ENCODE measurements at places on chromosomes 12 and 14.

DNA sequence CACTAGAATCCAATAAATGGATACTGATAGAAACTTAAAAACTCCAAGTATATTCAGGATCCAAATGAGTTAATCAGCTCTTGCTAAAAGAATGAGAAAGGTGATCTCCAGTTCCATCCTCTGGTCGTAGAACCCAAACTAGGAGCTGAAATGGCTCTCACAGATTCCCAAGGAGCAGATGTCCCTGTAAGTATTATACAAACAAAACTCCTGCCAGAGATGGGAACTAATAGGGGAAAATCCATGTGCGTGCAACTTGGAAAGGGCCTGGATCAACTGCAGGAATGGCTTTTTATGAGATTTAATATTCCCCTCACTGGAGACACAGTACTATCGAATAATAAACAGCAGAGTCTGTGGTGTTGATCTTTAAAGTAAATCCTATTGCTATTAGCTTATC, 309.2 kb upstream of the TBX3 start:
- DNase-seq: no peak

DNA sequence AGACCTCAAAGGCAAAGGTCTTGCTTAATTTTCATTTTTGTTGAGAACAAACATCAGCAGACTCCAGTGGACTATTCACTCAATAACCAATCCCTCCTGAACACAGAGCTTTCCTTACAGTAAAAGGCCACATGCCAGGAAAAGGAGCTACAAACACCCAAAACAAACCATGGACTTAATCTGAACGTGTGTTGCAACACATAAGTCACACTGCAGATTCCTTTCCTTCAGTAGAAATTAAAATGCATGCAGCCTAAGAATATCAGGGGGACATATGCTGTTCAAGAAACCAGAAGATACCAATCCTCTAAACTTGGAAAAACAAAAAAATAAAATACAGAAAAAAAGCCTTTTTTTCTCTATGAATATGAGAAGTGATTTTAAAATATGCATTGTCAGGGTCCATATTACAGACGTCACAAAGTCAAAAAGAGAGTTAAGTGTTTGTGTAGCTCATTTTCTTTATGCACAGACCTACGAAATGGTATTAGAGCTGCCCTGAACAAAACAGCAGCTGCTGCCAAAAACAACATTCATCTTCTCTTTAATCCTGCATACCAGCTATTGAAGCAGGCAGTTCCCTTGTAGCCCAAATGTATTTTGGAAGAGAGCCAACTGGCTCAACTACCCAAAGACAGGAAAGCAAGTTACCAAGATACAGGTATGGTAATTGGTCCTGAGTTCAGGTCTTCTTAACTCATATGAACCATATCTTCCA, 26.2 kb downstream of the KITLG start:
- peak; percentile 95 for DNase-seq

DNA sequence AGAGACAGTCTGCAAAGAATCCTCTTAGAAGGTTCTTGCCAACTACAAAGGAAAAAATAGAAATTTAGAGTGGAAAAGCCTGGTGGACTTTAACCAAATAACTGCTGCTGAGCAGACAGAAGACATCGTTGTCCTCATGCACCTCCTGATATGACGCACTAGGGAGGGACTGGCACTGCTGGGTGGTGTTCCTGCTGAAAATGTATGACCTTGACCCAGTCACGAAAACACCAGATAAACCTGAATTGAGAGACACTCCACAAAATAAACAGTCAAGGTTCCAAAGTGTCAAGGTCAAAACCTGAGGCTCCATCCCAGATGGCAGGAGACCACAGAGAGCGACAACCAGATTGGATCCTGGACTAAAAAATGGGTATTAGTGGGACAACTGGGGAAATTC, 61.9 kb downstream of the CHGA start:
- no peak for DNase-seq

- no peak for DNase-seq
Observed at GRCh38 chr14:24986206-24986893, 63.6 kb downstream of the STXBP6 start.

GRCh38 chr12:80714055-80714454, 2.7 kb upstream of the MYF5 start:
- DNase-seq: peak; percentile 40

DNA sequence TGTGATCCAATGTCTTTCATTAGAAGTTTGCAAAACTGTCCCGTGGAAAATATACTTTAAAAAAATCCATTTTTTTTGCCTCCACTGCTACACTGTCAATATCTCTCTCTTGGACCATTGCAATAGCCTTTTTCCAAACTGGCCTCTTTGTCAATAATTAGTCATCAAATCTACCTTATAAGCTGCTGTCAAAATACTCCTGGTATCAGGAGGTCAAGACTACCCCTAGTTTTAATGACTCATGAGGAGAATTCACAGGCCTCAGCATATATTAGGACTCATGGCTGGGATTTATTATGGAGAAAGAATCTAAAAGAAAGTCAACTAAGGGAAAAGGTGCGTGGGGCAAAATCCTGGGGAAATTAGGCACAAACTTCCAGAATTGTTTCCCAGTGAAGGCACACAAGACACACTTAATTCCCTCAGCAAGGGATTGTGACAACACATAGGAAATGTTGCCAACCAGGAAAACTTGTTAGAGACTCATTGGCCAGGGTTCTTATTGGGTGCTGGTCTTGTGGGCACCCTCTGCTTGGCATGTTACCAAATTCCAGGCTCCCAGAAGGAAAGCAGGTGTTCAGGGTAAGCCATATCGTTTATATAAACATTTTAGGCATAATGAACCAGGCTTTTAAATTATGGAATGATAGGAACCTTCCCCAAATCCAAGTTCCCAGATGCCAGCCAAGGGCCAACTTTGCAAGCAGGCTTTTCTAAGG, 56.1 kb downstream of the TMEM117 start:
- no peak for DNase-seq

DNA sequence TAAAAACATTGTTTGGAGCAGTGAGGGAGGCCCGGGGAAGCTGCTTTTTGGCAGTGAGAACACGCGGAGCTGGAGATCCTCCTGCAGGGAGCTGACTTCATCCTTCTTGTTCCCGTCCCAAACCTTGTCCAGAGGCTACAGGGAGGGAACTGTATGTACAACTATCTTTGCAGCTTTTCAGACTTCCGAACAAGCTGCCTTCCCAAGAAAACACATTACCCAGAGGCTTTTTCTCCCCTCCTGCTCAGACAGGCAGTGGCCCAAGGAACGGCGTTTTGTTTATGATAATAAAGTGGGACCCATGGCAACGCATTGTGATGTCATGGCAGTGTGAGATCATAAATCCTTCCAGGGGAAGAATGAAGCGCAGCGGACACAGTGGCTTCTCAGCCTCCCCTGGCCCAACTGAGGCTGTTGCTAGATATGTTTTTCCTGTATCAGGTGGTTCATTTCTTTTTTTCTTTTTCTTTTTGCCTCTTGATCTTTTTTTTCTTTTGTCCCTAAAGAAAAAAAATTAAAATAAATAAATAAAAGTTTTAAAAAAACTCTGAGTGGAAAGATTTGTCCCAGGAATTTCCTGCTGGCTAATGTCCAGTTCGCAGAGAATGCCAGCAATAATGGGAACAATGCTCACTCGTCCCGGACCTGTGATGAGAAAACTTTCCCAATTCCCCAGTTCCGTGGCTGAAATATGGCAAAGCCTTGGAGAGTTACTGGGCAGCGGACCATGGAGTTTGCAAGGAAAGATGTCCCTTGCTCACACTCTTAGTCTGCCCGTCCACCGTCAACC, 103.4 kb upstream of the MAP1LC3B2 start:
- DNase-seq: no peak

- DNase-seq: no peak
Observed at GRCh38 chr14:31950764-31951637, 126.1 kb upstream of the ARHGAP5 start.

- no peak for DNase-seq
Observed at GRCh38 chr14:35252451-35252868, 39.7 kb upstream of the PSMA6 start.

DNA sequence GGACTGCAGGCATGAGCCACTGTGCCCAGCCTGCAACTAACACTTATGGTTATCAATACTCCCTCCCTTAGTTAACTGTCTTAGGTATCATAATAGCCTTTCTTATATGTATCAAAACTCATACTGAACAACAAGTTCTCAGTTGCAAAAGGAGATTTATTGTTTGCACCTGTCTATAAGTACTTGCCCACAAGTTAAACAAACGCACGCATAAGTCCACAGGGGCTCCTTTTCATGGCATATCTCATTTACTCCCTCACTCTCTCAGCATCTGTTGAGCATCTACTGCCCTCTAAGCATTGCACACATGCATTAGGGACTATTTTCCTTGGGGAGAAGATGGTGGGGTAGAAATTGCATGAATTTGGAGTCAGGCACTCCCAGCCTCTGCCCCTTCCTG, 46.7 kb upstream of the CORO1C start:
- no peak for DNase-seq

DNA sequence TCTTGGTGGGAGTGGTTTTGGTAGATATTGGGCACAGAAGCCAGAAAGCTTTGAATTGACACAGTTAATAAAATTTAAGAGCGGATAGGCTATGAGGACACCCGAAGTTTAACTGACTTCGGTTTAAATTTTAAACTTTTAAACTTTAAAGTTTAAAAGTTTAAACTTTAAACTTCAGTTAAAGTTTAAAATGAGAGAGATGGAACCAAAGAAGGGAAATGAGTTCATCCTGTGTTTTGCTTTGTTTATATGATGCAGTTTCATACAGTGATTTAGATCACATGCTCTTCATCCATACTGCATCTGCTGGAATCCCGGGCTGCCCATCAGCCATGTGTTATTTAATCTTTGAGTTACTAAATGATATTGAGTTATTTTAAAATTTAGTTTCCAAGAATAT, 27.2 kb upstream of the LRRK2 start:
- DNase-seq: no peak

DNA sequence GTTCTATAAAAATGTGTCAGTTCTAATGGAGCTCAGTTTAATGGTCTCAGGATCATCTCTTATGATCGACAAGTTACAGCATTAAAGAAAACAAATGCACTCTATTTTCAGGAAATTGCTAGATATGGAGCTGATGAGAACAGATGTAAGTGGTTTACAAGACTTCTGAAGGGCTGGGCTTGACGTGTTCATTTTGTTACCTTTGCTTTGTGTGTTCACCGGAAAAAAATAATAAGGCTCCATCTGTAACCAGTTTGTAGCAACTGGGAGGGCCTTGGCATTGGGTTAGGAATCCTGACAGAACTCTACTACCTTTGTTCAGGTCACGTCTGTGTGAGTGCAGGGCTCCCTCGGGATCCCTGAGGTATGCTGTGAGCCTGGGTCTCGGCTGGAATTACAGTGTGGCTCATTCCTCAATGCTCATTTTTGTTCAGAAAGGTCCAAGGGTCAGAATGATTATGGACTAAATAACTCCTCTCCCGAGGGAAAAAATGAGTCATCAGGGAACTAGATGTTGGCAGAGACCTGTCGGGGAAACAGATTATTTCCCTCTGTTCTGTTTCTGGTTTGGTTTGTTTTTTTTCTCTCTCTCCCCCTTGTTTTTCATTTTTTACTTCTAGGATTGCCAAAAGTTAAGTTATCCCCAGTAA, 158.0 kb downstream of the SLC5A8 start:
- no peak for DNase-seq

DNA sequence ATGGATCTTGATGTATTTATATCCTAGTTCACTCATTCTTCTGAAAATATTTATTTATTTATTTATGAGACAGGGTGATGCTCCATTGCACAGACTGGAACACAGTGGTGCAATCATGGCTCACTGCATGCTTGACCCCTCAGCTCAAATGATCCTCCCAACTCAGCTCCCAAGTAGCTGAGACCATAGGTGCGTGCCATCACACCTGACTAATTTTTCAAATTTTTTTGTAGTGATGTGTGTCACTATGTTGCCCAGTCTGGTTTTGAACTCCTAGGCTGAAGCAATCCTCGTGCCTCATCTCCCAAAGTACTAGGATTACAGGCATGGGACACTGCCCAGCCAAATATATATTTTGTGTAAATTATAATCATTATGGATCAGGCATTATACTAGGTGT, 595.6 kb upstream of the ATP2B1 start:
- DNase-seq: no peak

- no peak for DNase-seq
Observed at GRCh38 chr12:26688344-26688904, 144.6 kb downstream of the ITPR2 start.

DNA sequence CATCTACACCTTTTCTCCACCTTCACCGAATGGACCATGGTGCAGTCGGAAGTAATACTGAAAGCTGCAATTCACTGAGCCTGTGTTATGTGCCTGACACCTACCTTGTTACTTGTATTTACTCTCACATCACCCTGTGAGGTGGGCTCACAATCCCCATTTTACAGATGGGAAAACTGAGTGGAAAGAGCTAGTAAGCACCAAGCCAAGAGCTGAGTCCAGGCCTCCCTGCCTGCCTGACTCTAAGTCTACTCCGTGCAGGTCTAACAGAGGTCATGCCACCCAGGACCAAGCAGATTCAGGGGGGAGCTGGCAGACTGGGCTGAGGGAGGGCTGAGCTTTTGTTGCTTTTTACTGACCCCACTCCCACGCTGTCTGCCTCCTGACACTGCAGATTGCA, 29.1 kb upstream of the TC2N start:
- DNase-seq: no peak

GRCh38 chr14:90551733-90552464, 155.1 kb downstream of the CALM1 start:
- DNase-seq: no peak

DNA sequence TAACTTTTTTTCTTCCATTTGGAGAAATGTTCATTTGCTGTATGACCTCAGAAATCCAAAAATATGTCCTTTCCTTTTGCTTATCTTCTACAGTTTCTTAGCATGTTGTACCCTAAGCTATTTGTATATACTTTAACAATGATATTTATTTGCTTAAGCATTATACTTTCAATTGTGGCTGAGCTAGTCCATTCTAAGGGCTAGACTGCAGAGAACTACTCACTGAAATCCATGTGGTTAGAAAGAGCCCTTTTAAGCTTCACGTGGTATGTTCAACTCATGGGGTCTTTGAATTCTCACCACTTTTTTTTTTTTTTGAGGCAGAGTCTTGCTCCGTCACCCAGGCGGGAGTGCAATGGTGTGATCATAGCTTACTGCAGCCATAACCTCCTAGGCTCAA, 122.5 kb downstream of the HMGA2 start:
- no peak for DNase-seq

GRCh38 chr14:37251775-37252174, 54.0 kb downstream of the MIPOL1 start:
- DNase-seq: no peak

GRCh38 chr12:42255866-42256261, 17.8 kb upstream of the YAF2 start:
- no peak for DNase-seq

All from T47D (cell line).